Central memory CD4-positive, alpha-beta T cell (primary cell): ENCODE measurements at places on chromosomes 3 and 15.

GRCh38 chr3:53941184-53941583 is 49.5 kb upstream of the SELENOK start:
- DNase-seq, result no peak

DNA sequence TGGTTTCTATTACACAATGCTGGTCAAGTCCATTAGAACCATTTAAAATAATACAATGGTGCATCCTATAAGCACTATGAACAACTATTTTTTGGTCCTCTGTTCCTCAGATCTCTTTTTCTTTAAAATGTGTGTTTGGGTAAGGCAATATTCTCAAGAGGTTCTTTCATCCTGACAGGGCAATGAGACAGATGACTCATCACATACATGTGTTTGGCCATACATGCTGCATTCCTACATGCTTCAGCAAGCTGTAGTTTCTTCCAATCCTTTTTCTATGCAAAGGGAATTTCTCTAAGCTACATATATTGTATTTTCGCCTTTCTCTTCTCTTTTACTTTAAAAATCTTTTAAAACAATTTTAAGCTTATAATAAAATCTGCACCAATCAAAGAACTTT is 52.7 kb downstream of the OTOL1 start:
- DNase-seq, result no peak

DNA sequence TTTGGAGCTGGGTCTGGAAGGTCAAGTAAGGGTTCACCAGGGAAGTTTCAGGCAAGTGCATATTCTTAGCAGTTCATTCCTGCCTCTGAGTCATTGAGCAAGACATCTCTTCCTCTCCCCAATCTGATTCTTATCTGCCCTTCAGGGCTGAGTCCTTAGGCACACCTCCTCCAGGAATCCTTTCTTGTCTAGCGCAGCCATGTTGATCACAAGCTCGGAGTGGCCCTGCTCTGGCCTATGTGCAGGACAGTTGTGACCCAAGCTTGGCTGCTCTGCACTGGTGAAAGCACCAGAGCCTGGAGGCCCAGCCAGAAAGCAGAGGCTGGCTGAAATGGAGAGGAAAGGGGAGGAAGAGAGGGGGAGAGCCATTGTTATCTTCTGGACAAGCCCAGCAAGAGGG is 30.9 kb upstream of the MRPS22 start:
- DNase-seq, result no peak

DNA sequence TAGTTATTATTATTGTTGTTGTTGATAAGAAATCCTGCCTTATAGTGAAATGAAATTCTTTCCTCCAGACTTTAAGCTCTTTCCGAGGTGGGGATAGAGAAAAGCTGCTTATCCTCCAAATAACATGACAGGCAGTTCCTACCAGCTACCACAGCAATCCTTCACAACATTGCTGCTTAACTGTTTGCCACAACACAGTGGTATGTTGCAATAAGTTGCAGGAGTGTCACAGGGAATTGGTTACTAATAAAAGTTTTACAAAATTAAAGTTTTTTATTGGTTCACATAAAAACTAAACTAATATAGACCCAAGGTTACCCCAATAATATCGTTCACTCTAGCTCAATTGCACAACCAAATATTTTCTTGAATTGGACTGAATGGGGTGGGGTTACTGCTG is 57.4 kb upstream of the ICE2 start:
- DNase-seq, result no peak

GRCh38 chr15:98530570-98530969 is 117.8 kb upstream of the IGF1R start:
- DNase-seq, result no peak

GRCh38 chr3:73549051-73549600 is 75.6 kb downstream of the PDZRN3 start:
- DNase-seq, result no peak

DNA sequence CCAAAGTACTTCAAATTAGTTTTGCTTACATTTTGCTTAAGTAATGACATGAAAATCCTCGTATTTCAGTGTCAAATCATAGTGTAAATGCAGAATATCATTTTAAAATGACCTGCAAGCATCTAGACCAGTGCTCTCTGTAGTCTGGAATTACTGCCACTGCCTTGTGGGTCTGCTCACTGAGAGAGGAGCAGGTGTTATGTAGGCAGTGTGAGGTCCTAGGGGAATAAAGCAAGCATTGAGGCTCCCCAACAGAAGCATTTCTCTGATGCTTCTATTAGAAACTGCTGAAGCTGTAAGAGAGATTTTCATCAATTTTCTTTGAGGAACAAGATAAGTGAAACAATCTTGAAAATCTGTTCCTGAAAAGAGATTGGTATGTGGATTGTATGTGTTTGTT is 253.2 kb downstream of the BBX start:
- DNase-seq, result no peak

- DNase-seq, result no peak
Measured at GRCh38 chr3:180548050-180548449, 53.9 kb upstream of the TTC14 start.

- DNase-seq, result no peak
Measured at GRCh38 chr15:77107531-77108355, 36.8 kb upstream of the TSPAN3 start.

GRCh38 chr15:94186770-94187331 is 44.5 kb upstream of the MCTP2 start:
- DNase-seq, result no peak

GRCh38 chr15:91444656-91445055 is 344.6 kb downstream of the SV2B start:
- no peak for DNase-seq

- no peak for DNase-seq
Measured at GRCh38 chr3:46083956-46084355, 56.7 kb upstream of the XCR1 start.

- DNase-seq, result no peak
Measured at GRCh38 chr3:178618197-178618596, 82.0 kb downstream of the KCNMB2 start.

- DNase-seq, result no peak
Measured at GRCh38 chr3:184230081-184230602, 757 bp downstream of the VWA5B2 start.

DNA sequence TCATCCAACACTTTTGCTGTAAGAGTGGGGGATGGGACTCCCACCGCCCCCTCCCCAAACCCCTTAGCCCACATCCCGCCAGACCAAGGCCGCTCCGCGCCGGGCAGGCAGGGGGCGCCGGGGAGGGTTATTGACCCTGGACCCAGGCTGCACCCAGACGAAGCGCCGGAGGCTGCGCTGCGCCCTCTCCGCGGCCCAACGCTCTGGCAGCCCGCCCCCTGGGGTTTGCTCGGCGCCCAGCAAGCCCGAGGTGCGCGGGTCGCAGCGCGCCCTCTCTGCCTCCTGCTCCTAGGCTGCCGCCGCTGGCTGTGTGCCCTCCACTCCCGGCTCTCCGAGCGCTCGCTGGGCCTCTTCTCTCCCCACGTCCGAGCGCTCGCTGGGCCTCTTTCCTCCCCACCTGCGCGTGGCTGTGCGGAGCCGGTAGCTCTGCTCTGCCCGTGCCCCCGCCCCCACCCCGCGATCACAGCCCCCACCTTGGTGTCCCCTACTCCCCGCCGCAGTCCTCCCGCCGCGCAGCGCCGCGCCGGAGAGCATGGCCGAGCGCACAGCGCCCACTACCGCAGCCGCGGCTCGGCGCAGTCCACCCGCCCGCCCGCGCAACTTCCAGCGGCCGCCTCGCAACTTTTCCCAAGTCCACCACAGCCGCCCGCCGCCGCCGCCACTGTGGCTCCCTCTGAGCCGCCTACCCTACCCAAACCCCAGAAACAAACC is 1.2 kb downstream of the MECOM start:
- DNase-seq, result no peak

GRCh38 chr15:35783203-35783602 is 237.2 kb upstream of the DPH6 start:
- no peak for DNase-seq

DNA sequence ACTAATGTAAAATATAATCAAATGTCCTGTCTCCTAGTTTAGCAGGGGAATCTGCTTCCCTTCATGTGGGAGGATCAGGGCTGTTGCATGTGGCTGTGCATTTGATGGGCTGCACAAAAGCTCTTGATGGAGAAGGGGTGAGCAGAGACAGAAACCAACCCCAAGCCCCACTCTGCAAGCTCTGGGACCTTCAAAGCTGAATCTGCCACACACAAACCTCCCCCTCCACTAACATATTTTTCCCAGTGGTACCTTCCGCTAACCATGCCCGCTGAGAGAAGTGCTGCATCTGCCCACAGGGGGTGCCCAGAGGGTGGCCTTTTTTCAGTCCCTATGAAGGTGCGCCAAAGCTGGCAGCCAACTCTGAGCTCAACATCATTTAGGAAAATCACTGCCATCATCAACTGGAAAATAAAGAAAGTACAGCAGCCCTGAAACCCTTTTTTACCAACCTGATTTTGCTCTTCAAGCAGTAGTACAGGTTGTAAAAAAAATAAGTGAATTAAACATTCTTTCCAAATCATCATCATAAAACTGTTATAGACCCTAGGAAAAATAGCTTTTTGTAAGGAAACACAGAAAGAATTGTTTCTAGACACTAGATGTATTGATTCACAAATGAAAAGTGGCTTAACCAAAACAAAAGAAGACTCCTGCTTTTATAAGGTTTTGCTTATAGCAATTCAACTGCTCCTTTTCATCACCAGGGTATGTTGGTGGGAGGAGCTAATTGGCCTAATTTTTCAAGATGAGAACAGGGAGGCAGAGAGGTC is 97.0 kb downstream of the HHLA2 start:
- no peak for DNase-seq

GRCh38 chr3:171672124-171672523 is 138.2 kb downstream of the PLD1 start:
- DNase-seq, result no peak

GRCh38 chr3:16148783-16149182 is 25.7 kb upstream of the GALNT15 start:
- no peak for DNase-seq

DNA sequence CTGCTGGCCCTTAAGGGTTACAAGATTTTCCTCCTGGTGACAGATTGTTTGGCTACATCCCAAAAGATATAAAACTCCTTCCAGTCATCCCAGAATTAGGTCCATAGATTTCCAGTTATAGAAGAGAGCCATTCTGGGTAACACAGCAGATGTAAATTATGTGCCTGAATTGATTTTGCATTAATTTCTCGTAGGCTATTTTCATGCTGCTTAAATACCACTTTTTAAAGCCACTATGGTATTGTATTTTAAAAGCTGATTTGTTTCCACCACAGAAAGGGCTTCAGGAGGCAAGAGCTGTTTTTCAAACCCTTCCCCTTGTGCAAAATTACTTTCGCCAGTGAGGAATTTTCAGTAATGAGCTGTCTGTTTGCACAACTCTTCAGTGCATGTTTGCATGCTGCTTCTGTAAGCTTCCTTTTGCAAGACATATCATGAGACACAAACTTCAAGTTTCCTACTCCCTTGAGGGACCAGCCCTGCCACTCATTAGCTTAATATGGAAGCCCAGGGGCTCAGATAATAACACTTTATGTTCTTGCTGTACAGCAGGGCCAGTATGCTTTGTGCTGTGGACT is 105.4 kb upstream of the TNIK start:
- no peak for DNase-seq

DNA sequence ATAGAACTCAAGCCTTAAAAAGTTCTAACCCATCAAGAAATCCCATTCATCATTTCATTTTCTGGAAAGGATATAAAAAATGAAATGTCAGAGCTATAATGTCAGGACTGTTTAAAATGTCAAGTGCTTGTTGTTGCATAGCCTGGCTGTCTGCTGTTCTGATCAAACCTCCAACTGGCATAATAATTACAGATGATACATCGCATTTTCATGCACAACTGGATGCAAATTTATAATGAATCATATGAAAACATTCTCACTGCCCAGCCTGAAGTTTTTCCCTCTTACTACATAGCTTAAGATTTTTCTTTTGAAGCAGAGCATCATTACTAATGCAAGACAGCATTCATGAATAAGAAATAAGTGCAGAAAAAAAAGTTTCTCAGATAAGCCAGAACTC is 46.5 kb downstream of the GUCA1C start:
- no peak for DNase-seq

- DNase-seq, result no peak
Measured at GRCh38 chr3:127608362-127608718, 10.1 kb downstream of the MCM2 start.

- no peak for DNase-seq
Measured at GRCh38 chr15:54082836-54083492, 104.7 kb downstream of the UNC13C start.

DNA sequence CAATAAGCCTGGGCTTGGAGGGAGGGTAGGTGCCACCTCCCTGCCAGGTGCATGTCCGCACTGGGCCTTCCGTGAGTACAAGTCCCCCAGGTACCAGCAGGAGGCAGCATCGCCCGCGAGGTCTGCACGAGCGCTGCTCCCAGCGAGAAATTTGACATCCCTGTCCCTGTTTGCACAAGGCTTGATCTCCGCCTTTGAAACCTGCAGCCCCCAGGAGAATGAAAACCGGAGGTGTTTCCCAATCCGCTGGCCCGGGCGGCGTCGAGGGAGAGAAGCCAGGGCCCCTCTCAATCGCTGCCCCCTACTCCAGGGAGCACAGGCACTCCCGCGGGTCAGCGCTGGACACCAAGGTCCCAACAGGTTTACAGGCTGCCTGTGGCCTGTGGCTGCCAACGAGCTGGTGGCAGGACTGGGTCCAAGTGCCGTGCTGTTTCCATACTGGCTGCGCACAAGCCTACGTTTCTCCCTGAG is 961 bp downstream of the HAPLN3 start:
- DNase-seq, result peak; percentile 81

GRCh38 chr15:77085297-77085696 is 14.4 kb upstream of the TSPAN3 start:
- DNase-seq, result no peak

- DNase-seq, result no peak
Measured at GRCh38 chr3:166248784-166249183, 411.6 kb upstream of the BCHE start.

DNA sequence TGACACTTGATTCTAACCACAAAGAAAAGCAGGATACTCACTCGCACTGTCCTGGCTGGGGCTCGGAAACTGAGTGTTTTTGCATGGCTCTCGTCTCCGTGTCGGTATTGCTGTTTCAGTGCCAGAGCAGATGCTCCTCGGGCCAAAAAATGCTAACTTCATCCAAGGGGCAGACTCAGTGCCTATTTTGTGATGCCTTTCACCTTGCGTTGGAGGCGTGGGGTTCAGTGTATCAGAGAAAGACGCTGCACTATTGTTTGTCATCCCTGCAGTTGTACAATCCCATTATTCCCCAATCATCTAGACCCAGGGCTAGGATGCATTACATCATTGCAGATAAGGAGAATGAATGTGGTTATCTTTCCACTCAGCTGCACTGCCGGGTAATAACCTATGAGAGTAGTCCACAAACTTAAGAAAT is 1.4 kb downstream of the CACNA2D3 start:
- no peak for DNase-seq

GRCh38 chr15:71777216-71777943 is 33.0 kb upstream of the NR2E3 start:
- no peak for DNase-seq

GRCh38 chr3:138373736-138374094 is 25.3 kb downstream of the MRAS start:
- DNase-seq, result no peak

GRCh38 chr3:151843275-151843674 is 29.4 kb downstream of the AADAC start:
- DNase-seq, result no peak

GRCh38 chr15:98647026-98647773 is 1.1 kb upstream of the IGF1R start:
- DNase-seq, result peak; percentile 62

GRCh38 chr15:99495430-99496301 is 70.1 kb upstream of the MEF2A start:
- DNase-seq, result no peak
